ENCODE measurements at places on chromosomes 2 and 18.

- no peak for DNase-seq
Observed at GRCh38 chr2:199336546-199336945, 121.2 kb downstream of the SATB2 start.

- no peak for DNase-seq
Observed at GRCh38 chr18:55384551-55385275, 203.3 kb downstream of the TCF4 start.

DNA sequence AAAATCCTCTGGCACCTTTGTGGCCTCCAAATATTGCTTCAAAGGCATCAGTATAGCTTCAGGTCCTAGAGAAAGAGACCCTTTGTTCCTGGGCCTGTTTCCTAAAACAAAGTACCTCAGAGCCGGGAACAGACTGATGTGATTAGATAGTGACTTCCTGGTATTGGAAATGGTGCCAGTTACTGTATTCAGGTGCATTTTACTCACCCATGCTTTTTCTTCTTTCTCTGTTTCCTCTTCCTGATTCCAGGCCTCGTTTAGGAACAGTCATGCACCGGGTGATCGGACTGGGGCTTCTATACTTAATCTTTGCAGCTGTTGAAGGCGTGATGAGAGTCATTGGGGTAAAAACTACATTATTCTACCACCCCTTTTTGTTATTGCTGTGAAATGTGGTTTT lies 34.3 kb downstream of the TMEM87B start:
- no peak for DNase-seq

- DNase-seq, result no peak
Observed at GRCh38 chr2:150705357-150705756, 217.9 kb upstream of the RND3 start.

GRCh38 chr2:204681412-204681811 lies 136.1 kb downstream of the PARD3B start:
- DNase-seq, result no peak

GRCh38 chr2:8176887-8177286 lies 505.0 kb upstream of the ID2 start:
- no peak for DNase-seq

DNA sequence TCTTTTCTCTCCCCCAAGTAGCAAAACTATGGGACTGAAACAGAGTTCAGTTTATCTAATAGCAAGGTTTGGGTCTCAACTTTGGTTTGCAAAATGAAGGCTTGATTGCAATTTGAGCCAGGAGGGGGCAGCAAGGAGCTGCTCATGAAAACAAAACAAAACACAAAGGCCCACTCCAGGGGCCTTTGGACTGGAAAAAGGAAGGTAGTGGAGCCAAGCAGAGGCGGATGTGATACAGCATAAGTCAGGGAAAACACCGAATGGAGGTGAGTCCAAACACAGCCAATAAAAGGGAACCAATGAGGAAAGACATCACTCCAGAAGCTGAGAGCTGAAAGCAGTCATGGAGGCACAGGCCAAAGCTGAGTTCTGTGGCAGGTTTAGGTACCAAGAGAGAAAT lies 799.7 kb upstream of the ACVR2A start:
- DNase-seq, result no peak

DNA sequence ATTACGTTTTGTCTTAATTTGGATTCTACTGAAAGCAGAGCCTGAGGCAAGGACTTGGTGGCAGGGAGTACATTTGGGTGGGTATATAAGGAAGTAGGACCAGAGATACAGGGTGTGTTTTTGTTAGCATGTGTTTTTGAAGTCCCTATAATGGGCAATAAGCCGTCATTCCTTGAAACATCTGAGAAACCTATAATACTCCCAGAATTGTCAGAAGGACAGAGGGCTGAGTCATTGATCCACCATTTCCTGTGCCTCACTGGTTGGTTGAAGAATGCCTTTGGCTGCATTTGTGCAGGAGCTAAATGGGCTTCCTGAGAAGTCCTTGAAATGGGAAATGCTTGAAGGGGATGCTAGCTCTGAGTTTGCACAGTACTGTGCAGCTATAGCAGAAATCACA lies 281.8 kb upstream of the ZEB2 start:
- no peak for DNase-seq

GRCh38 chr2:240132651-240132980 lies 3.5 kb downstream of the COPS9 start:
- no peak for DNase-seq

DNA sequence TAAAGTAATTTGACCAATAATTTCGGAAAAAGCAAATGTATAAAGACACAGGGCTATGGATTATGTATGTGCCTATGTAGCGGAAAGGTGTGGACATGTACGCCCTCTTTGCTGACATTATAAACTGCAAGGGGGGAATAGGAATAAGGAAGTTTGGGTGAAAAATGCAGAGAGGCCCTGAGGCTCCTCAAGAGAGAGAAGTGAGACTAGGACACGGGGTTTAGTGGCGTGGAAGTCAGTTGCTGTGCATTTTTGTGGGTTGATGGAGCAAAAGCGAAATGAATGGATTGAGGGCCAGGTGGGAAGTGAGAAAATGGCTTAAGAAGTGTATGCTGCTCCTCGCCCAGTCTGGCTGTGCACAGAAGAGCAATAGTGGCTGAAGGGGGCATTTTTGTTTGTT lies 96.2 kb upstream of the B3GNT7 start:
- DNase-seq, result no peak

- no peak for DNase-seq
Observed at GRCh38 chr18:58700209-58700608, 28.9 kb downstream of the MALT1 start.

- DNase-seq, result no peak
Observed at GRCh38 chr18:75773618-75774017, 346.1 kb upstream of the SMIM21 start.

DNA sequence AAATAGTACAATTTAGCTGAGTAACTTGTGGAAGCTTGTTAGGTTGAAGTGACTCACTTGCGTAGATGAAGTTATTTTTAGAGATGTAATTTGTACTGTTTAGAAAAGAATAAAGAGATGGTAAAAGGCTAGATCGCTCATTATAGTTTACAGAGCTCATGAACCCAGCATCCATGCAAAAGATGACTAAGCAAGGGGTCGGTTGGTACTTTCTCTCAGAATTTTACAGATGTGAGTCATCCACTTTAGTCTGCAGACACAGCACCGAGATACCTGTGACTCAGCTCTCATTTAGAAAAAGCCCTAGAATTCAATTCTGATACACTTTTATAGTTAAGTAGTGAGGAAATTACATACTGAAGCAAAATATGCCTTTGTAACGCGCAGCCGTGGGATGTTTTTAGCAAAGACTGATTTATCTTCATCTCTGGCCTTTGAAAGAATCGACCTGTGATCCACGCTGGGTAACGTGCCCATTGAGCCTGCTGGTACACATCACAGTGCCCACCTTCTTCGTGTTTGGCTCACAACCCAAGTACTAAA lies 116.5 kb upstream of the FOSL2 start:
- no peak for DNase-seq

- DNase-seq, result no peak
Observed at GRCh38 chr2:150136401-150136800, 351.1 kb downstream of the RND3 start.

DNA sequence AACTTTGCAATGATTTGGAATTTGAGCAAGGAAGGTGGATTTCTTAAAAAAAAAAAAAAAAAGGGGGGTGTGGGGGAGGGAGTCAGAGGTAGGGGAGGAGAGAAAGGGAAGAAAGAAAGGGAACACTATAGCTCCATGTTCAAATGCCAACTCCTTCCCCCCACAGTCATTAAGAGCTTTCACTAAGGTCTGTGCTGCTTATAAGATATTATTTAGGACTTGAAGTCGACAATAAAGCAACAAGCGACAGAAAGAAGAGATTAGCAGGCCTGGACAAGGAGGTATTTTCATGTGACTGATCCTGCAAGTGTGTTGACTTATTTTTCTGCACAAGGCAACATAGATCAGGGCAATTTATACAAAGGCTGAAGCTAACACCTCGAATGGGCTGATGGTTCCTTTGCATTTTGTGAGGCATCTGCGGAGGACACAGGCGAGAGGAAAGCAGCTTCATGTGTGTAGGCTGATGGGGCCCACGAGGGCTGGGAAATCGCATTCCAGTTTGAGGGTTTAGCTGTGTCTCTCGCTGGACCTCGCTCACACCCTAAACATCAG lies 382.0 kb downstream of the SOX11 start:
- DNase-seq, result no peak

- no peak for DNase-seq
Observed at GRCh38 chr2:64763126-64763525, 109.4 kb upstream of the SERTAD2 start.

DNA sequence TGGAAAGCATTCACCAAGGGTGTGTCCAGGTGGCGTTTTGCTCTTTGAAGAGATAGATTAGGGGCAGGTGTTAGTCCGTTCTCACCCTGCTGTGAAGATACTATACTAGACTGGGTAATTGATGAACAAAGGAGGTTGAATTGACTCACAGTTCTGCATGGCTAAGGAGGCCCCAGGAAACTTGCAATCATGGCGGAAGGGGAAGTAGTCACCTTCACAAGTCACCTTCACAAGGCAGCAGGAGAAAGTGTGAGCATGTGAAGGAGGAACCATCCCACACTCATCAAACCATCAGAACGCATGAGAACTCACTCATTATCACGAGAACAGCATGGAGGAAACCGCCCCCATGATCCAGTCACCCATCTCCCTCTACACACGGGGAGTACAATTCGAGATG lies 135.7 kb upstream of the NFATC1 start:
- DNase-seq, result no peak

GRCh38 chr18:62976227-62976626 lies 260.9 kb downstream of the PHLPP1 start:
- no peak for DNase-seq

GRCh38 chr2:29920631-29921559 lies 491 bp downstream of the ALK start:
- no peak for DNase-seq

DNA sequence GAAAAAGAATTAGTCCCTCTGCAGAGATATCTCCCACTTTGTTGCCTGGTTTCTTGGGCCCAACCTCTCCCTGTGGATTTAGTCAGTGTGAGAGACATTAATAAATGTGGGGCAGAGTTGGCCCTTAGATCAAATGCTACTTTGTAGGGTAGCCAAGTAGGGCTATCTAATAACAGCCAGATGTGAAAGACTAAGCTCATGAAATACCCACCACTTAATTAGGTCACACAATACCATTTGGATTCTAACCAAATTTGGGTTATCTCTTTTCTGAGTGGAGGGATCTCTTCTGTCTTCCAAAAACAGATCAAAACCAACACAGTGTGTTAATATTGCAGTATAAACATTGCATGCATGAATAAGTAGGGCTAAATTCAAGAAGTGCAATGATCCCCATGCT lies 626.8 kb upstream of the ZEB2 start:
- DNase-seq, result no peak

DNA sequence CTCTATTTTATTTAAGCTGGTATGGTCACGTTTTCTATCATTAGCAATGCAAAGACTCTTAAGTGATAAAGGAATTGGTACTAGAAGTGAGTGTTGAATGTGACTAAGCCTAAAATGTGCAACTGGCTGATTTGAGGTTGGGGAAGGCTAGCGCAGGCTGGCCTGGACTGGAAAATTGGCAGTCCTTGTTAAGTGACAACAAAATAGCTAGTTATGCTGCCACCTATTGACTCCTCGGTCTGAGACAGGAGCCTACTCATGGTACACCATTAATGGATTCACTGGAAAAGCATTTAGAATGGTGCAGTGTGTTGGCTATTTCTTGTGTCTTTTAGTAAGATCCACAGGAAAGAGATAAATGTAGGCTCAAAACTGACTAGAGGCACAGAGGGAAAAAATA lies 5.7 kb upstream of the WIPF1 start:
- no peak for DNase-seq

GRCh38 chr18:60910534-60910933 lies 422.7 kb upstream of the CDH20 start:
- no peak for DNase-seq

DNA sequence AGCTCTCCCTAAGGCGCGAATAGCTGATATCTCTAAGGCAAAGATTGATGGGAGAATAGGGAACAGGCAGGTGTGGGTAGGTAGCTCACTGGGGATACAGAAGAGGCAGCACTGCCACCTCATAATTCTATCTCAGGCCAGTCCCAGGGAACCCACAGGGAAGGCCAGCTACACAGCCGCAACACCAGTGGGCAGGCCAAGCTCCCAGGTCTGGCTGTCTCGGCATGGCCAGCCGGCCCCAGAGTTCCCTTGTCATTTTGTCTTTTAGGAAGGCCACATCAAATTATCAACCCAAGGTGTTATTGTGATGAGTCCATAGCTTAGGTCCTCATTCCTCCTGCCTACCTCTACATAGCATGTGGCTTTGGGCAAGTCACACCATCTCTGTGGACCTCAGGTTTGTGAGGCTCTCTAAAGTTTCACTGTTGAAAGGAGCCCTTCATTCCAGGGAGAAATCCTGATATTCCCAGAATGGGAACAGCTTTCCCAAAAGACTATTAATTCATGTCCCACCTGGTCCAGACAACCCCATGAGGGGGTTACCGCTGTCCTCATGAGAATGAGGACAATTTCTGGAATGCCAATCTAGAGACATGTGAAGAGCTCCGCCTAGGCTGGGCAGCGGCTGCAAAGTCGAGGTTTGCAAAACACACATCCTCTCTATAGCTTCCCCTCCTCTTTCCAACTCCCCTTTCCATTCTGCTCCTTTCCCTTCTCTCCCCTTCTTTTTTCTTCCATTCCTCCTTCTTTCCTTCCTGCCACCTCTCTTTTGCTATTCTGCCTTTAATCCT lies 287.1 kb upstream of the ID2 start:
- no peak for DNase-seq

- no peak for DNase-seq
Observed at GRCh38 chr2:122535960-122536505, 780.6 kb downstream of the TSN start.

- no peak for DNase-seq
Observed at GRCh38 chr2:184498936-184499335, 99.4 kb upstream of the ZNF804A start.

- DNase-seq, result no peak
Observed at GRCh38 chr2:237141571-237142051, 55.9 kb downstream of the COPS8 start.

DNA sequence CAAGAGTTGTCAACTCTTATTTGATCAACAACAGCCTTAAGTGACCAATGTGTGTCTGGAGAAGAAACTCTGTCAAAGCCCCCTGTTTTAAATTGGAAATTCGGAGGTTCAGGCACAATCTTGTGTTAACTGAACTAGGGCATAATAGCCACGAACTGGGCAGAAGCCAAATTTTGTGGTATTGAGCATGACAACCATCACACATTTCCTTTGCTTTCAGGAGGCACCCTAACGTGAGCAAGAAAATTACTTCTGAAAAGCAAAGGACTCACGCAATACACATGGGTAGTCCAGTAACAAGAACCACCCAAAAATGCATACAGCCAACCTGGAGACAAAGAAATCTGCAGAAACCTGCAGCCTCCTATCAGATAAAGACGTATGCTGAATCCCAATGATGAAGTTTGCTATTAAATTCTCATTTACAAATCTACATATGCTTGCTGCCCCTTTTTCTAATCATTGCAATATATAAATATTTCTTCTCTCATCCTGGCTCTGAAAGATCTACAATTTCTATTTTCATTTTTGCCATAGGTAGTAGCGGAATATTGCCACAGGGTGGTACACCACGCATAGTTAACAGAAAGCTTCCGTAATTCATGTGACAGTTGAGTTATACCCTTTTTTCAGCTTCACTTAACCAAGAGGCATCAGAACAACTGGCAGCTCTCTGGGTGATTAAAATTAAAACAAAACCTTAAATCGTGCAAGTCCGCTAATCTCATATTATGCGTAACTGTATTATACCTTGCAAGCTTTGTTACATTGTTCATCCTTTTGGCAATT lies 495.8 kb downstream of the NRXN1 start:
- DNase-seq, result no peak

Data from GM18507 (cell line).